ENCODE measurements at places on chromosomes 3 and 15.

DNA sequence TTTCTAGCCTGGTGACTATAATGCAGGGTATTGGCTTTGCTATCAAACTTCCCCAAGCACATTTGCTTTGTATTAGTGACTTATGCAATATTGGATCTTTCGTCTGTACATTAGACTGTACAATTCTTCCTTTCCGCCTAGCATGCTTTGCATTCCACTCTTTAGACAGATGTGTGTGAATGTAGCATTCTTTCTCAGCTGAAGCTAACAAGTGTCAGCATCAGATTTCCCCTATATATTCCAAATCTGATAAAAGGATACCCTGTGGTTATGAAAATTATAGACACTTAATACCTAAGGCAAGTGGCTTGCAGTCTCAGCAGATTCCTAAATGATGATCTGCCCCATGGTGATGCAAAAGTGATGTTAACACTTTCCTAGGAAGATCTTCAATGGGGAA lies 360.1 kb downstream of the CNTN4 start:
- no peak for DNase-seq

- no peak for DNase-seq
These were observed 9.3 kb downstream of the COLQ start for GRCh38 chr3:15512166-15512565.

GRCh38 chr3:49495023-49495422 lies 25.0 kb downstream of the DAG1 start:
- no peak for DNase-seq

- DNase-seq: no peak
These were observed 355.3 kb upstream of the DCBLD2 start for GRCh38 chr3:99256788-99257187.

- DNase-seq: no peak
These were observed 408.6 kb upstream of the PDZRN3 start for GRCh38 chr3:74033381-74033780.

- no peak for DNase-seq
These were observed 339.8 kb downstream of the EPHA3 start for GRCh38 chr3:89447243-89447642.

DNA sequence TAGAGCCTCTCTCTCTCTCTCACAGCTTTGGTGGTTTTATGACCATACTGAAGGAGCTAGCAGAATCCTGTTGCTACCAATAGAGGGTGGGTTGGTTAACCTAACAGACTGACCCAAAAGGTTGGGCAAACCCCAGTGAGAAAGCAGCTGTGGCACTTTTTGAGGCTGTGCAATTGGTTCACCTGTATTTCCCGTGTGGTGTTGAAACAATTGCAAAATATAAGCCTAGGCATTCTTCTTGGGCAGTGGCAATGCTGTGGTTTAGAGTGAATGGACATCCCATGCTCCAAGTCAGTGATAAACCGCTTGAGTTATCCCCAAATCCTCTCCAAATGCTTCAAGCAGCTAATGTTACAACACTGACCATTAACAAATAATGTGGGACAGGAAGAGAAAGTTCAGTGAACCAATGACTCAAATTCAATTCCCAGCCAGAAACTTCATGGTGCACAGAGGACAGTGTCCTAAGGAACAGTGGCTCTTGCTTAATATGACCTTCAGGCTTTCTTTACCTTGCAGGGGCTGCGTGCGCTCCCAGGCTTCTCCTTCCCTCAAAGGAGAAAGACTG lies 261.9 kb upstream of the ICE2 start:
- no peak for DNase-seq

DNA sequence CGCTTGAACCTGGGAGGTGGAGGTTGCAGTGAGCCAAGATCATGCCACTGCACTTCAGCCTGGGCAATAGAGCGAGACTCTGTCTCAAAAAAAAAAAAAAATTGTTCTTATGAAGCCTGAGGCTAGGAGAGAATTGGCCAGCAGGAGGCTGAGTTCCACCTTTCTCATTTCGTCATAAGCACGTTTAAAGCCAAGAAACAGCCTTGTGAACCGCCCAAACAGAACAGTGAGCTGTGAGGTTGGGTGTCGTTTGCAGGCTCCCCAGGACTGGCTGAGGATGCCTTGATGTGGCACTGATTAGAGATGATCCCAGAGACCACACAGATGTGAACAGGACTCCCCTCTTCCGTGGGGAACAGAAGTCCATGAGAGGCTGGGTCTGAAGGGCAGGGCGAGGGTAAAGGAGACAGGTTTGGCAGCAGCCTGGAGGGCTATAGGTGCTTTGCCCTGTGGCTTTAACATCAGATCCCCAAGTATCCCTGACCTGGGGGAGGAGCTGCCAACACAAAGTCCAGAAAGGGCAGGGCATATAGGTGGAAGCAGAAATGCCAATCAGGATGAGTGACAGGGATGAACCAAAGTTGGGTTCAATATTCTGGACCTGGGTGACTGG lies 52.9 kb downstream of the CLEC3B start:
- no peak for DNase-seq

DNA sequence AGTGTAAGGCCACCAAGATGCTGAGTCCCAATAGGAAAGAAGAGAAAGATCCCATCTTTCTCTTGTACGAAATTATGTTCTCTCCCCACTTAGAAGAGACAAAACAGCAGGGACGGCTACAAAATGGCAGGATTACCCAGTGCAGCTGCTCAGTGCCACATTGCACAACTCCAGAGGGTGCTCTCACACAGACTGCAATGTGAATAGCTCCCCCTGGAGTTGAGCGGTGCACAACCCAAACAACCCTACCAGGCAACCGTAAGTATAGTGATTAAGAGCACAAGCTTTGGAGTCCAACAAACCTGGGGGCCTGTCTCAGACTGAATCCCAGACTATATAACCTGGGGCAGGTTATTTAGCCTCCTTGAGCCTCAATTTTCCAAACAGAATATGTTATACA lies 3.1 kb upstream of the BHLHE40 start:
- peak; percentile 74 for DNase-seq

DNA sequence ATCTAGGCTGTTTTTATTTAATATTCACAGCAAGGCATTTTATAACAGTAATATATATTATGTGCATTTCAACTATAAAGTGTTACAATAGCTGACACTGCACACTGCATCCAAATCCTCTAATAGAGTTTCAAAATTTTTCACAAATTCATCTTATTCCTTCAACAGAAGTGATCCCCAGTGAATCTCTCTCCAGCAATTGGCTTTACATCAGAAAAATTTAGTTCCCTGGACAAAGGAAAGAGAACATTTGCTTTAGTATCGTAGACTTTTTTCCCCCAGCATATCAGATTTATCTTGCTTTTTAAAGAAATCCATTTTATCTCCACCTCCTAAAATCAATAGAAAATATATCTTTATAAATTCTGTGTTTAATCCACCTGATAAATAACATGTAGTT lies 868.6 kb downstream of the TBL1XR1 start:
- no peak for DNase-seq

DNA sequence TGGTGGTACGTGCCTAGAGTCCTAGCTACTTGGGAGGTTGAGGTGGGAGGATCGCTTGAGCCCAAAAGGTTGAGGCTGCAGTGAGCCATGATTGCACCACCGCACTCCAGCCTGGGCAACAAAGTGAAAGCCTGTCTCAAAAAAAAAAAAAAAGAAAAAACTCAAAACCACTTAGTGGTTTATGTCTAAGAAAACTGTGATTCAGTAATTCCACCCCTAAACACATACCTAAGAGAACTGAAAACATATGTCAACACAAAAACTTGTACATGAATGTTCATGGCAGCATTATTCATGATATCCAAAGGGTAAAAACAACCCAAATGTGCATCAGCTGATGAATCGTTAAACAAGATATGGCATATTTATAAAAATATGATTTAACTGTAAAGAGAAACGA lies 14.3 kb downstream of the SPG21 start:
- no peak for DNase-seq

- no peak for DNase-seq
These were observed 21.0 kb downstream of the DUOX2 start for GRCh38 chr15:45093013-45093412.

- no peak for DNase-seq
These were observed 23.0 kb downstream of the NEO1 start for GRCh38 chr15:73075160-73075859.

GRCh38 chr3:106332884-106333283 lies 464.1 kb upstream of the CBLB start:
- DNase-seq: no peak

DNA sequence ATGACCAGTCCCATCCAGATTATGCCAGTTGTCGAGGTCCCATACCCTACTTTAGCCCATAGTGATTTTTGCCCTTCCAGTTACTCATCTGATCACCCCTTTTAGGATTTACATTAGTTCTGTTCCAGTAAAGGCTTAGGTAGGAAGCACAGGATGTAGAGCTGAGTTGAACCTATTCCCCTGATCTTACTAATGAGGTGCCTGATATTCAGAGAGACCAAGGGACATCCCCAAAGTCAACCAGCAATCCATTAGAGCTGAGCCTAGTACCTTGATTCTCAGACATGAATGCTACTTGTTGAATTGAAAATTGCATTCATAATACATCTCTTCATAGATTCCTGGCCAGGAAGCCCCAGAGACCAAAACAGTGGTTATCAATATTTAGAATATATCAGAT lies 24.7 kb downstream of the CTDSPL start:
- no peak for DNase-seq

Data from brain microvascular endothelial cell (primary cell).